ENCODE measurements at places on chromosomes 3 and 15.

GRCh38 chr3:30720586-30721313, 114.3 kb downstream of the TGFBR2 start:
- peak; percentile 60 for DNase-seq

DNA sequence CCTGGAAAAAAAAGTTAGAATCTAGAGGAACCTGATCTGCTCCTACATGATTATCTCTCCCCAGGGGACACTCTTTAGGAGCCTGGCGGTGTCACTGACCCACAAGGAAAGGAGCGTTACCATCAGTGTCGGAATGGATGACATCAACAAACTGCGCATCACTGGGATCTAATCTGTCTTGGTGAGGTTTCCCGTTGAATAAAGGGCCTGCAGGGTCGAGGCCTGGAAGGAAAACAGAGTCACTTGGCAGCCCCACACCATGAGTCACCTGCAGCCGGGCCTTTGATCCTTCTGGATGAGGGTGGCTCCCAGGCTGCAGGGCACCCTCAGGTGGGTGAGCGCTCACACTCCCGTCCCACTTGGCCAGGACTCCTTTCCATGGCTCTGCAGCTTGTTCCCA, 25.0 kb downstream of the LIPH start:
- no peak for DNase-seq

DNA sequence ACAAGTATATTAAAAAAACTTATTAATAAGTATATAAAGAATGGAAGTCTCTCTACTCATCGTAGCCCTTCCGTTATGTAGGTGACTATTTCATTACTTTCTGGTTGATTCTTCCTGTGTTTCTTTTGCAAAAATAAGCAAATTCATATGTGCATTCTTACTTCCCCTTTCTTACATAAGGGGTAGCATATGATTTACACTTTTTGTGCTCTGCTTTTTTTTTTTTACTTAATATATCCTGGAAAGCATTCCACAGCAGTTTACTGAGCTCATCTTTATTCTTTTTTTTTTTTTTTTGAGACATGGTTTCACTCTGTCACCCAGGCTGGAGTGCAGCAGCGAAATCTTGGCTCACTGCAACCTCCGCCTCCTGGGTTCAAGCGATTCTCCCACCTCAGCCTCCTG, 12.9 kb downstream of the SCAMP5 start:
- no peak for DNase-seq

DNA sequence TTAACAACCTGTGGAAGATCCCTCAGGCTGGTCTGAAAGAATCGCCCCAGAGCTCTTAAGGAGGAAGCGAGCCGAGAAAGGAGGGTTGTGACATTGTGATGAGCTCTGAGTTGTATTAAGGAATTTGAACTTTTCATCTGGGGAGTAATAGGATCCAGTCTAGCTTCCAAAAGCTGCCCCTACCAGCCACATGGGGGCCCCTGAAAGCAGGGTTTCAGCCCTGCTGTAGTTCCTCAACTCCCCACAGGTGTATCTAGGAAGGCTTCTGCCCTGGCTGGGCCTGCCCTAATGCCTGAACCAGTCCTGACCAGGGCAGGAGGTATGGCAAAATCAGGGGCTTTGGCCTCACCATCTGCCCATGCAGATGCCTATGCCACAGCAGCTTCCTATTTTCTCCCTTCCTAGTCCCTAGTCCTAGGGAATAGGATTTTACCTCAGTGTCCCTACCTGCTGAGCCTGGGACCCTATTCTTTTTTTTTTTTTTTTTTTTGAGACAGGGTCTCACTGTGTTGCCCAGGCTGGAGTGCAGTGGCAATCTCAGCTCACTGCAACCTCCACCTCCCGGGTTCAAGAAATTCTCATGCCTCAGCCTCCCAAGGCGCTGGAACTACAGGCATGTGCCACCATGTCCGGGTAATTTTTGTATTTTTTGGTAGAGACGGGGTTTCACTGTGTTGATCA, 5.0 kb upstream of the AP3S2 start:
- peak; percentile 10 for DNase-seq

DNA sequence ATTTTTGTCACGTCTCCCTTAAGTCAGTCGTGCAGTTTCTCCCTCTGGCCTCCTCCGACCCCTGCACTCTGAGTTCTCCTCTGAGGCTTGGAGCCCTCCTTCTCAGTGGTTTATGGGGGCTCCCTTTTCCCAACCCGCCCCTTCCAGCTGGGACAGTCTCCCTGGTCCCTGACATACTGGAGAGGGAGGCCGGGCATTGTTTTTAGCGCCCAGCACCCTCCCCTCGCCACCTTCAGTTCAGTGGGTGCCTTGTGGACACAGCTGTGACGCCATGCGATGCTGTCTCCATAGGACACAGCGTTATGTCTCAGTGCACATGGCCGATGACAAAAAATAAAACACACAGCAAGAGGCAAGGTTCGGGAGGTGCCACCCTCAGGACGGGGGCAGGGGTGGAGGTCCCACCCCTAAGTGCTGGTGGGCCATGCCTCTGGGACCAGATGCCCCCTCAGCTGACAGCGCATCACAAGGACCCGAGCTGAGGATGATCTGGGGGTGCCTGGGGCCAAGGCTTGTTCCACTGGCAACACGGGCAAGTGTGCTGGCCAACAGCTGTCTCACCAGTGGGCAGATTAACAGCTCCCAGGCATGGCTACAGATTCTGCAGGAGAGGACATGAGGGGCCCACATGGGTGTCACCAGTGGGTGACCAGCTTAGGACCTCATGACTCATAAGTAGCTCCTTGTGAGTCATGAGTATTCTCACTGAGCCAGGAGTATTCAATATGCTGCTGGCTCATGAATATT, 81.6 kb downstream of the PLXNA1 start:
- no peak for DNase-seq

GRCh38 chr15:57457726-57458125, 81.4 kb downstream of the CGNL1 start:
- DNase-seq: no peak

- no peak for DNase-seq
These were observed 10.5 kb downstream of the NUTM1 start for GRCh38 chr15:34353627-34354026.

DNA sequence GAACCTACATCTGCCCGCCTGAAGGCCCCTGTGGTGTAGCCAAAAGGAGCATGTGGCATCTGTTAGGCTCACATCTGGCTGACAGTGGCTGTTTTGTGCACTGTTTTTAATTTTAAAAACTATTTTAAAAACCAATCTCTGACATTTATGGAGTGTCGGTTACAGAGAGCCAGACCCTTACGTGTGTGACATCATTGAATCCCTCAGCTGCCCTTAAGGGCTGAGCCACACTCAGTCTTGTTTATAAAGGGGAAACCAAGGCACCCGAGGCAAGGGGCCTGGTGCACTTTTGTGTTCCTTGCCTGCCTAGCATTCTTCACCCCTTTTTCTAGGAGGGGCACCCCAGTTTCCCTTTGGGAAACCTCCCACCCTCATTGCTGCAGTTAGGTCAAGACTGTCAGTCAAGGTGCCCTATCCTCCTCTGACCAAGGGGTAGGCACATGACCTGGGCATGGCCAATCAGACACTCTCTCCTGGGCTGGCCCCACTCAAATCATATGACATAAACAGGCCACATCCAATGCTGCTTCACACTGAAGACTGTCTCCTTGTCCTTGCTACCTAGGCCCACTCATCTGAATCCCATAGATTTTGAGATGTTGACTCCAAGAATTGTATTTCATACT, 105.3 kb downstream of the LSM3 start:
- DNase-seq: no peak

GRCh38 chr3:14138878-14139655, 14.2 kb downstream of the TMEM43 start:
- DNase-seq: no peak

DNA sequence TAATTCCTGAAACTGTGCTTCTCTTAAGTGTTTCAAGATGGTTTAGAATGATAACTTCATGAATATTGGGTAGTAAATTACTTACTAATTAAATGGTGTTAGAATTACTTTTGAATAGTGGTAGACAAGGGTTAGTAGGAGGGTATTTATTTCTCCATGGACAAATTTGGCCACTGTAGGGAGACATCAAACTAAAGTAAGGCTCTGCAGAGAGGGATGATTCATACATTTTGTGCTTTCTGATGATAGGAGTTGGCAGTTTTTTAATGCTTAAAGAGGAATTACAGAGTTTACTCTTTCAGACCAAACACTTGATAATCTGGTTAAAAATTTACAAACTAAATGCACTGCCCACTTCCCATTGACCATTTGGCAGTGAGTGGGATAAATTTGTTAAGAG, 127.6 kb downstream of the NAALADL2 start:
- no peak for DNase-seq

DNA sequence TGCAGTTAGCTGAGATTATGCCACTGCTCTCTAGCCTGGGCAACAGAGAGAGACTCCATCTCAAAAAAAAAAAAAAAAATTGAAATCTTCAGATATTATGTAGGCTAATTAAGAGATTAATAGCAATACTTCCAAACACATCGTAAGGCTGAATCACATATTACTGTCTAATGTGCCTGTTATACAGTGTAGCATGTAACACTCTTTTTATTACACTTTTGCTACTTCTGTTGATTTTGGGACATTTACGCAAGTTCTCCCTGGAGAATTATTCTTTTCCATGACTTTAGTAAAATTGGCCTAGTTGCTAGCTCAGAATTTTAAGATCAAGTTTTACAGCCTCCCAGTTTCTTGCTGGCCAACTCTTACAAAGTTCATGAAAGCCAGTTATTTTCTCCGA, 605.2 kb downstream of the NAALADL2 start:
- DNase-seq: no peak

DNA sequence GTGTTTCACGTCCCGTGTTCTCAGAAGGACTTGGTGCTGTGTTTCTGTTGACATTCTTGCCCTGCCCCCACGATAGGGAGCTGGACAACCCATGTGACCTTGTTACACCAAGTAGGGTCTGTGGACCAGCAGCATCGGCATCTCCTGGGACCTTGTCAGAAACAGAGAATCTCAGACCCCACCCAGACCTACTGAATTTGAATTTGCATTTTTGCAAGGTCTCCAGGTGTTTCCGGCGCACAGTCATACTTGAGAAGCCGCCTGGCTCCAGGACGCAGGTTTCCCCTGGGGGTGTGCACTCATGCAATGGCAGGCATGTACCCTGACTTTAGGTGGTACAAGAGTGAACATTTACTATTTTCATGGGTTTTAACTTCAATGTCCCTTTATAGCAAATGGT, 117.9 kb downstream of the TLE3 start:
- no peak for DNase-seq

GRCh38 chr15:44713006-44713966, 2.0 kb downstream of the B2M start:
- no peak for DNase-seq

- DNase-seq: no peak
These were observed 3.3 kb downstream of the PPP4R2 start for GRCh38 chr3:72999951-73000350.

DNA sequence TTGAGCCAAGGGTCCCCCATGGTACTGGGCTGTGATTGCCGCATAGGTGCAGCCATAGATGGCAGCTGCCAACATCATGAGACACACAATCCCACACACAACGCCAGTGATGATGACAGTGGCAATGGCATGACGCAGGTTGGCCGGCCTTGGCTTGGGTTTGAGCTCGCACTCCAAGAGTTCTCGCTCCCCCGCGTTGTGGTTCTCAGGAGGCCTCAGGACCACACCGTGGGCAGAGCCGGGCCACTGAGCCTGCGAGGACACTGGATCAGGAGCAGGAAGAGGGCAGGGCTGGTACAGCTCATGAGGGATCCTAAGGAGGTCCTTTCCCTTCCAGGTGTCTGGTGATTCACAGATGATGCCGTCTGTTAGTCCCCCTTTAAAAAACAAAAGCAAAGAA, 9.3 kb downstream of the LRTM1 start:
- no peak for DNase-seq

DNA sequence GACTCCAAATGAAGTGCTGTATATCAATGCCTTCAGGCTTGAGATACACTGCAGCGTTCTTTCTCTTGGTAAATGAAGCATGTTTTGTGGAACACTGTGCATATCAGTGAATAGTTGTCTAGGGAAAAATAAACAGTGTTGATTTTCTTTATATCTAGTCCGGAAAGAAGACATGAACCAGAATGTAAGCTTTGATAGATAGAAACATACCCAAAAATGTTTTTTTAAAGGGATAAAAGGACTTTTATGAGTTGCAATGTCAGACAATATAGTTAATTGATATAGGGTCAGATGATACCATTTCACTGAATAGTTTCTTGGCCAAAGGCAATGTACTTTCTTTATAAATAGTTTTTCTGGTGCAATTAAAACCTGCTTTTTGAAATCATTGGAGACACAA, 1037.8 kb downstream of the OTOL1 start:
- no peak for DNase-seq

DNA sequence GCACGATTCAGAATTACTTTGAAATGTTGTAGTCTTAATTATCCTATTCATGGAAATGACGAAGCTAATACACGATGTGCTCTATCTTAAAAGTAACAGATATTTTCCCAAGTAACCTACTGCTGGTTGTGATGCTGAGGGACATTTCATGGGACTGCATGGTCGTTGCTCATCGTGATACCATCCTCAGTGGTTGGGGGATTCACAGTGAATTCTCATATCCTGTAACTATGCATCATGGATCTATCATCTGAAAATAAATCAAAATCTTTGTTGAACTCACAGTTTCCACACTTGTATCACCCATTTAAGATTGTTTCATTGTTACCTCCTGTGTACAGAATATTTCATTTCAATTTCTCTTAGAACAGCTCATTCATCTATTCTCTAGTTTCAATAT, 84.7 kb downstream of the OPA1 start:
- no peak for DNase-seq

- no peak for DNase-seq
These were observed 7.9 kb upstream of the SPPL2A start for GRCh38 chr15:50773389-50773788.

DNA sequence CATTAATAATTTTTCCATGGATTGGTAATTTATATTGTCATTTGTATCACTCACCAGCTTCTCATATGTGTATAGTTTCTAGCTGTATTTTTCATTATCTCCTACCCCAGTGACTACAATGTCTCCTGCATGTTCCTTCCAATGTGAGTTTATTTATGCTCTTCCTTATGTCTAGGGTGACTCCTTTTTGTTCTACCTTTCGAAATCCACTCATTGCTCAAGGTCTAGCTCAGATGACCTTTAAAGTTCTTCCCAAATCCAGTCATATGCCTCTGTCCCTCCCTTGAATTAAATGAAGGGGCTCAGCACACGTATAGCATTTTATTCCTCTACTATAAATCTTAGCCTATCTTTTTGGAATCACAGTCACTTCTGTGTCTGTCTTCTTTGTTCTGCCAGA, 53.0 kb downstream of the TMEM45A start:
- DNase-seq: no peak

- DNase-seq: no peak
These were observed at the start of gene PODXL2 for GRCh38 chr3:127628788-127629466. Gene PODXL2 (plus strand): TSS chr3:127629185. CDS start chr3:127629220, 35 bp downstream.

GRCh38 chr3:176968631-176969030, 228.7 kb downstream of the TBL1XR1 start:
- no peak for DNase-seq

GRCh38 chr3:168061332-168061996, 34.3 kb downstream of the GOLIM4 start:
- no peak for DNase-seq

DNA sequence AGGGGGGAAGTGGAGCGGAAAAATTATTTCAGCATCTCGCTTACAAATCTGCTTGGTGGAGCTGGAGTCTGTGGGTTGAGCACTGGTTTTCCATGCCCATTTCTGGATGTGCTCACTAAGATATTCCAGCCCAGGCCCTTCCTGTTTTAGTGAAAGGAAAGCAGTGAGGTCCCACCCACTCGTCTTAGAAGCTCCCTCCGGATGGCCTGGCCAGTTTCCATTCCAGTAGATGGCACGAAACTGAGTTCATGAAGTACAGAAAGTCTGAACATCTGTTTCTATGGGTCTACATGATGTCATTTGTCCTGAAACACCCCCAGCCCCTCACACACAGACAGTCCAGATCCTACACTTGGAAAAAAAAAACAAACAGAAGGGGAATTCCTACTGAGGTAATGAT, 31.9 kb upstream of the THSD4 start:
- peak; percentile 78 for DNase-seq

Data from non-pigmented ciliary epithelial cell (primary cell).